ENCODE measurements at places on chromosomes 5 and 9.

GRCh38 chr9:4433379-4433778, 56.9 kb upstream of the SLC1A1 start:
- DNase-seq = no peak

DNA sequence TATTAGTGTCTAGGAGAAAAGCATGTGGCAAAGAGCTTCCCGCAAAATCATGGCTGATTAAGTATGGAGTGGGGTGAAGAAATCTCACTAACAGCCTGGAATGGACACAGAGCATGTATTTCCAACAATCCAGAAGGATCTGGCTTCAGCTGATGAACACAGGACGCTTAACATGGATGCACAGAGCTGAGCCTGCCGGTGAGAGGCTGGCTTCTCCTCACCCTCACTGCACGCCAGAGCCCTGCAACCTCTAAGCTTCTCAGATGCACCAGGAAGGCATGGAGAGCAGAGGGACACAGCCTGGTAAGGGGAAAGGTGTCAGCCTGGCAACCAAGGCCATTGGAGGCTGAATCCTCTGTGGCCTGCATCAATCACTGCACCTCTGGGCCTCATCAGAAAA, 298.5 kb downstream of the TRIM32 start:
- no peak for DNase-seq

- DNase-seq = no peak
These were observed 135.6 kb downstream of the KCNIP1 start for GRCh38 chr5:170639221-170639925.

- no peak for DNase-seq
These were observed 80.1 kb upstream of the DMAC1 start for GRCh38 chr9:7879551-7880245.

- peak; percentile 23 for DNase-seq
These were observed 531.1 kb downstream of the RASEF start for GRCh38 chr9:82531795-82532194.

DNA sequence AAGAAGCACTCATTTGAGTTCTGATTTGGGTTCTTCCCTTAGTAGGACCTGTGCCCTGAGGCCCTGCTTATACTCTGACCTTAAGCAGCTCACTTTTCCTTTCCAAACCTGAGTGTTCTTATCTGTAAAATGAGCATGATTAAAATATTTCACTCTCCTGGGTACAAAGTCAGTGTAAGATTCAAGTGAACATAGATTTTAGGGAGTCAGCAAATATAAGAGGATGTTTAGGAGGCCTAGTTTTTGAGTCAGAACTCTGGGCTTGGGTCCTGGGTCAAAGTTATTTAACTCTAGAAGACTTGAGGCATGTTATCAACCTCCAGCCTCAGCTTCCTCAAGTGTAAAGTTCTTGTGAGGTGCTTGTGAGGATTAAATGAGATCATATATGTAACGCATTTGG, 8.7 kb upstream of the SPARC start:
- no peak for DNase-seq

DNA sequence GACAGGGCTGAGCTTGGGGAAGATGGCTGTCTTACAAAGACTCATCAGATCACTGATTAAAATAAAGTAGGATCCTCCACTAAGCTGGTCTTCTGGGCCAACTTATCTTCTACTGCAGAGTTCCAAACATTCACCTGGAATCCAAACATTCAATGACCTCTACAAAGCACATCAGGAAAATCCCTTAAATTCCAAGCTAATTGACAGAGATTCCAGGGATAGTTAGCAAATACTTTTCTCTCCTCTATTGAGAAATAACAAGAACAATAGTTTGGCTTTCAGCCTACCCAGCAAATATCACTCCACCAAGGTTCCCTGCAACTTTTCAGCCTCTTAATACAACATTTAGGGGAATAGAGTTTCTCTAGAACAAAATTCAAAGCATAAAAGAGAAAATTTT, 140.6 kb upstream of the LIFR start:
- DNase-seq = peak; percentile 34
